ENCODE measurements at places on chromosomes 6 and 20.

DNA sequence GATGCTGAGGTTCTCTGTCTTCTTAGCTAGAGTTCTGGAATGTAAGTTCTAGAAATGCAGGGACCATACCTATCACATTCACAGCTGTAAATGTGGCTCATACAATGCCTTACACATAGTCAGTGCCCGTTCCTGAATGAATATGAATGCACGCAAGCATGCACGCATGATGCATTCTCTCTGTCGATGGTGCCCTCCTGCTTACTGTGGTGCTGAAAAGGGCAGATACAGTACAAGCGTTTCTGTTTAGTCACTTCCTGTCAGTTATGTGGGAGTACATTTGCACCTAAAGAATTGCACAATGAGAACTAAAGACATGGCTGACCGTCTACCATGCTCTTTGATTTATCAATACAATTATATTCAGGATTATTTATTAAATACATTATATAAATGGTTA, 152.2 kb upstream of the SOX4 start:
- DNase-seq = no peak

DNA sequence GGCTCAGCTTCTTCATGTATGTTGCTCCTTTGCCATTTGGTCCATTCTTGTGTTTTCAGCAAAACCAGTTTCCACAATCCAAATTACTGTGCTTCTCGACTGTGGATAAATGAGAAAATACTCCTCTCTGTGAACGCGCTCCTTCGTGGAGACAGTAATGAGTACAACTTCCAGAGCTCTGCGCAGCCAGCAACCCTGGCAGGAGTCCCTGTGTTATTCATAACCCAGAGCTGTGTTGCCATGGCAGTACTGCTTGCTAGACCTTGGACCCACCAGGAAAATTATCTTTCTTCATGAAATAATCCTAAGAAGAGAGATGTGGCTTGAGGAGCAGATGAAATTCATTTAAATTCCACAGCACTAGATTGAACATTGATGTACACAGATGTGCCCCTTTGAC, 73.7 kb downstream of the SLC22A3 start:
- no peak for DNase-seq

GRCh38 chr6:129597023-129597713, 112.8 kb downstream of the ARHGAP18 start:
- no peak for DNase-seq

DNA sequence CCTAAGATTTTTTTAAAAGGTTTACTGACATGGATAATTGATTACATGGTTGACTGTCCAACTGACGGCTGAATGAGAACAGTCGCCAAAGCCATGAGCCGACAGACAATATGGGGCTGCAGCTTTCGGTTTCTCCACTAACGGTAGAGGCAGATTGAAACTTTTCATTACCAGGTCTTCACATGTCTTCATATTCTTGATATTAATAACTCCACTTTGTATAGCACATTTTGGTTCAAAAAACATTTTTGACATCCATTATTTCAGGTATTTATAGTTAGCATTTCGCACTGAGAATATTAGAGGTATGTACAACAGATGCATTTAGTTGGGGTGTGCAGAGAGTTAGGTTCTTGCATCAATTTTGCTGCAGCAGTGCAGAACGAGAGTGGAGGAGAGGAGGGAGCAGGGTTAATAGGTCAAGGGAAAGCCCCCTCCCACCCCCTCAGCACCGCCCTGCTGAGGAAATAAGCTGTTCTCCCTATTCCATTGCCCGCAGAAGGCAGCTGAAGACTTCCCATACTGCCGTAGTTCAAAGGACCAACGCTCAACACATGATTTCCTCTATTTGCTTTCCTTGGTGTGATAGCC, 73.6 kb upstream of the ADTRP start:
- DNase-seq = no peak

- DNase-seq = no peak
Observed at GRCh38 chr6:52504782-52505136, 72.1 kb downstream of the TRAM2 start.

DNA sequence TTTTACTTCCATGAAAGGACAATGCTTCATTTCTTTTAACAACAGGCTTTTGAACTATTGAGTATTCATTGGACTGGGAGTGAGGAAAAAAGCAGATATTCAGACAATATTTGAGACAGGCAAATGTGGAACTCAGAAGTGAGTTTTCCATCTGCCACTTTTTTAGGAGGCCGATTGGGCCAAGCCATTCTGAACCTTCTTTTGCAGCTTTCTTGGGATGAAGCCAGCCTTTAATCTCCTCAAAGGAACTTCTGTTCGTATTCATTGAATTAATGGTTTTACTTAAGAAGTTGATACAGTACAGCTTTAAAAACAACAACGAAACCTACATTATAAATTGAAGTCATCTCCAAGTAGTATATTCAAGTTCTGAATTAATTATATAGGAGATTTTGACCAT, 187.1 kb upstream of the RNF217 start:
- DNase-seq = no peak

DNA sequence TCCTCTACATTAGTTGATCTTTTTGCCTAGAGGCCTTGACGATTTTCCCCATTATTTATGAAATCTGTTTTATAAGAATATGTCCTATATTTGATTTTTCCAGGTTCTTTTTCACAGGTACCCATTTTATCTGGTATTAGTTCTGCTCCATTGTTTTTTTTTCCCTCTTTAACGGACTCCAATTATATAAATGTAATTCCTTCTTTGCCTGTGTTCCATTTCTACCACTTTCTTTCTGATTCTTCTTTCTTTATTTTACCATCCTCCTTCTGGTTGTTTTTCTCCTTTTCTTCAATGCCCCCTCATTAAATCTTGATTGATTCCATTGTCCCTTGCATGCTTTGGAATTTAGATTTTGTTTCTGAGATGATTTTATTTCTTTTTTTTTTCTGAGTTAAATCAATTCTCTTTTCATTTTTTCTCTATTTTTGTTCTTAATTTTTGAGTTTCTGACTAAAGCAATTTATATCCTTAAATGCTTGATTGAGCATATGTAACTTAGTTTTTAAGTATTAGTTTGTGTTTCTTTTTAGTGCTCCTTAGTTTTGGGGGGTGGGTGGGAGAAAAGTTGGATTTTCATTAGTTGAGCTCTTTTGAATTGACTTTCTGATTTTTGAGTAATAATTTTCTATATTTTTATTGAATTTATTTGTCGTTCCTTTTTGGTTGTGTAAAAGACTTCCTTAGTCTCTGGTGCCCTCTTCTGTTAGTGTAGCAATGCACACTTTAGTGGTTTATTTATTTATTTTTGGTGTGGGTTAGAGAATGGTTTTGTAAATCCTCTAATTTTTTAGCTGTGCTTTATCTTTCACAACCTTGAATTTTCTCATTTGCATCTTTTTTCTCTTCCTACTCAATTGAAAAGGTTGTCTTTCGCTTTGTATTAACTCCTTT, 140.8 kb downstream of the FARS2 start:
- no peak for DNase-seq

DNA sequence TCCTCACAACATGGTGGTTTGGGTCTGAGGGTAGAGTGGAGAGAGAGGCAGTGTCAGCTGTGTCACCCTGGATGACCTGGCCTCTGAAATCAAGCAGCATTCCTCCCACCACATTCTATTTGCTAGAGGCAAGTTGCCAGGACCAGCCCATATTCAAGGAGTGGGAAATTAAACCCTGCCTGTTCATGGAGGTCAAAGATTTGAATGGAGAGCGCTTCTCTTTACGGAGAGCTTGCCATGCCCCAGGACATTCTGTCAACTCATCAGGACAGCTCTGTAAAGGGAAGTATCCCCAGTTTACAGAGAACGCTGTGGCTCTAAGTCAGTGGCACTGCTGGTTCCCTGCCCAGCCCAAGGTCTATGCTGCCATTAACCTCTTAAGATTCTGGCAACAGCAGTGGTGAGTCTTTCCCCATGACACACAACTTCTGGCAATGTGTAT, 90.0 kb upstream of the INSM1 start:
- no peak for DNase-seq

GRCh38 chr6:125534430-125535263, 214.8 kb upstream of the HEY2 start:
- no peak for DNase-seq

- no peak for DNase-seq
Observed at GRCh38 chr6:159163901-159164370, 5.3 kb upstream of the FNDC1 start.

DNA sequence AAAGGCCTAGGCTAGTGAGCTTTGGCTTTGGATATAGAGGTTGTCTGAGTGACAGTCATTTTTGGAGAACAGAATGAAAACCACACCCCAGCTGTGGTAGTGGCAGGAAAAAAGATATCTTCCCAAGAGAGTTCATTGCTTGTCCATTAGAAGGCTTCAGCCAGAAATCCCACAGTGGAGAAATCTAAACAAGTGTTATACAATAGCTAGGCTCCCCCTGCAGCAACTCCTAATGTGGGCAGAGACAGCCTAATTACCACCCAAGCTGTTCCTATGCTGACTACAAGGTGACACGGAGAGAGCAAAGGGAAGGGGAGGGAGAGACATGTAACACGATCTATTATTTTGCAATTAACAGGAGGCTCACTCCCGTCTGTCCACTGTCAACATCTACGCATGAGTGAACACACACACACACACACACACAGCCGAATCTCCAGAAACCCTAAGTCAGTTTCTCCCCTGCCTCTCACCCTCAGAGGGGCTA, 147.5 kb upstream of the TCF21 start:
- no peak for DNase-seq

- DNase-seq = no peak
Observed at GRCh38 chr6:12927746-12928145, 211.2 kb downstream of the PHACTR1 start.

- DNase-seq = no peak
Observed at GRCh38 chr6:51936531-51937290, 150.7 kb downstream of the PKHD1 start.

DNA sequence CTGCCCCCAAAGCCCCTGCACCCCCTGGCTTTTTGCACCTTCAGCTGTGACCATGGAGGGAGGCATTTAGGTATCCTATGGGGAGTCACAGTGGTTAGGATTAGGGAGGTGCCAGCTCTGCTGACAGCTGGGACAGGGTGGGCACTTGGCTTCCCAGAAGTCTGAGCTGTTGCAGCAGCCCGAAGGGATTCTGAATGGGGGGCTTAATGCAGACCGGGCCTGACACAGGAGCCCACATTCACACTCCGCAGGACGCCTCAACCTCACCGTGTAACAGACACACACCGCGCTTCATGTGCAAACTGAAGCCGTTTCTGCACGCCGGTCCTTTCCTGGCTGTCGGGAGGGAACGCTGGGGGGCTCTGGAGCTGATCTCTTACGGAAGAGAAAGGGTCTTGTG, 1.9 kb downstream of the EBF4 start:
- DNase-seq = no peak

DNA sequence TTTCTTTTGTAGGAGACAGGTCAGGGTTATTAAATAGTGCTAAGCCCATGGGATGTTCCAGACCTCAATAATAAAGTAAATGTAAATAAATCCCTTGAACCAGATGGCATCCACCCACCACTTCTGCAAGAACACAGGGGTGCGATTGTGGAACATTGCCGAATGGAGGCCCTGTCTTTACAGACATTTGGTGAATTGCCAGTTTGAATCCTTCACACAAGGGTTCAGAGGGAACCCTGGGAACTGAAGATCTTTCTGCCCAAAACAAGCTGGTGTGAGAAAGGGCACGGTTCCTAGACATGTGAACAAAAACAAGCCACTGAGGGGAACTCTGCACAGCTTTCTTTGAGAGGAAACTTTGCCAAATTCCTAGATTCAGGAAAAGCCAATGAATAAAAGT, 30.2 kb upstream of the RNF8 start:
- DNase-seq = no peak

- no peak for DNase-seq
Observed at GRCh38 chr20:995170-995569, 6.9 kb downstream of the RSPO4 start.

- DNase-seq = no peak
Observed at GRCh38 chr20:20341371-20341770, 26.5 kb upstream of the INSM1 start.

- DNase-seq = no peak
Observed at GRCh38 chr6:118535176-118535844, 12.8 kb upstream of the PLN start.

DNA sequence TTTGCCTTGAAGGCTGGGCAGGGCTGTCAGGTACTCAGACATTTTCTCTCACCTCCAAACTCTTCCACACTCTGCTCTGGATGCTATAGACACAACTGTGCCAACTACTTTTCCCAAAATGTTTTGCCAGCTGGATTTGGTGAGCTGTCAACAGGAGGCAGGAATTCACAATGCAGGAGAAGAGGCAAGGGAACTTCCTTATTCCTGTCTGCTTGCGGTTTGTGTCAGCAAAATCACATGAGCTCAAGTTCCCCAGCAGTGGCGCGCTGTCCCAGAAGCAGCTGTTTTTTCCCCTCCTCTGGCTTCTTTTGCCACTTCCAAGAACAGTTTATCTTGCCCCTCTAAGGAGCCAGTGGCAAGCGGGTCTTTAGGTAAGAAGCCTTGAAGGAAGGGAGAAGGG, 608.2 kb downstream of the PRKN start:
- DNase-seq = no peak

DNA sequence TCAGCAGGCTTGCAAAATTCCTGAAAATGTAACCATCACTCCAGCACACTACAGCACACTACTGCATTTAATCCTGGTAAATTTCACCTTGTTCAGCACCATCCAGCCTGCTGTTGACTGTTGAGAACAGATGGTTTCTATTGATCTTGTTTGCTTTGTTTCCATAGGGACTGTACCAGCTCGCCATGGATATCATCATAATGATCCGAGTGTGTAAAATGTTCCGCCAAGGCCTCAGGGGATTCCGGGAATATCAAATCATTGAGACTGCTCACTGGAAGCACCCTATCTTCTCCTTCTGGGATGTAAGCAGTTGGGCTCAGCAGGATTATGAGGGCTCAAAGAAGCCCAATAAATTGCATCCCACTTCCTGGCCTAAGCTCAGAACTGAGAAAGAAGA, 4.1 kb downstream of the CNBD2 start:
- DNase-seq = no peak

- DNase-seq = no peak
Observed at GRCh38 chr6:118708744-118709143, 57.4 kb upstream of the CEP85L start.

DNA sequence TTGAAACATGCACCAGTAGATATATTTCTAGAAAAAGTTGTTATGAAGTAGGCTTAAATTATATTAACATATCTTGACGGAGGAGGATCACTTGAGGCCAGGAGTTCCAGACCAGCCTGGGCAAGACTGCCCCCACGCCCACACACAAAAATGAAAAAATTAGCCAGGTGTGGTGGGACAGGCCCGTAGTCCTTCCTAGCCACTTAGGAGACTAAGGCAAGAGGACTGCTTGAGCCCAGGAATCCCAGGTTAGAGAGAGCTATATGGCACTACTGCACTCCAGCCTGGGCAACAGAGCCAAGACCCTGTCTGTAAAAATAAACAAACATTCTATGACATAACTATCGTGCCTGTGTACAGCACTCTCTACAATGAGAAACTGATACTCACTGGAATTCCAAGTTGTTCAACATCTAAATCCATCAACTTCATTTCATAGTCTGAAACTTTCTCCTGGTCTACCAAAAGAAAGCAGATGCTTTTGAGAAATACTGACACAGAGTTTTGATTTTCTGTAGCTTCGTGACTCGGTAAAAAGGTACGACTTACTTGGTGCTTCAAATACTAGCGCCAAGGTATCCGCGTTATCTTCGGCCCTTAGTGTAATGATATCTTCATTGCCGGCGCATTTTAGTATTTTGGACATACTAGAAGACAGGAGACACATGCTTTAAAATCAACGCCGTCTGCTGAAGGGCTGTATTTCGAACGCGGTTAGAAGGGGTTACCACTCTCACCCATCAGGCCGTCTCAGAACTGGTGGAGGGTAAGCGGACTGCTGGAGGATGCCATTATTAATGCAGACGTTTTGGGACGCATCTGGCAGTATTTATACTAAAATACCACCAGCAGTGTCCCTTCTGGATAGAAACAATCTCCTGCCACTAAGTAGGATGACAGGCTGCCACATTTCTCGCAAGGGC, 1.3 kb downstream of the PCNA start:
- no peak for DNase-seq

All from stimulated activated CD8-positive, alpha-beta memory T cell treated with anti-CD3 and anti-CD28 coated beads, Interleukin-2, amount 100 ng/mL, for 1 hour (primary cell).